ENCODE measurements at places on chromosomes 5 and 9.

DNA sequence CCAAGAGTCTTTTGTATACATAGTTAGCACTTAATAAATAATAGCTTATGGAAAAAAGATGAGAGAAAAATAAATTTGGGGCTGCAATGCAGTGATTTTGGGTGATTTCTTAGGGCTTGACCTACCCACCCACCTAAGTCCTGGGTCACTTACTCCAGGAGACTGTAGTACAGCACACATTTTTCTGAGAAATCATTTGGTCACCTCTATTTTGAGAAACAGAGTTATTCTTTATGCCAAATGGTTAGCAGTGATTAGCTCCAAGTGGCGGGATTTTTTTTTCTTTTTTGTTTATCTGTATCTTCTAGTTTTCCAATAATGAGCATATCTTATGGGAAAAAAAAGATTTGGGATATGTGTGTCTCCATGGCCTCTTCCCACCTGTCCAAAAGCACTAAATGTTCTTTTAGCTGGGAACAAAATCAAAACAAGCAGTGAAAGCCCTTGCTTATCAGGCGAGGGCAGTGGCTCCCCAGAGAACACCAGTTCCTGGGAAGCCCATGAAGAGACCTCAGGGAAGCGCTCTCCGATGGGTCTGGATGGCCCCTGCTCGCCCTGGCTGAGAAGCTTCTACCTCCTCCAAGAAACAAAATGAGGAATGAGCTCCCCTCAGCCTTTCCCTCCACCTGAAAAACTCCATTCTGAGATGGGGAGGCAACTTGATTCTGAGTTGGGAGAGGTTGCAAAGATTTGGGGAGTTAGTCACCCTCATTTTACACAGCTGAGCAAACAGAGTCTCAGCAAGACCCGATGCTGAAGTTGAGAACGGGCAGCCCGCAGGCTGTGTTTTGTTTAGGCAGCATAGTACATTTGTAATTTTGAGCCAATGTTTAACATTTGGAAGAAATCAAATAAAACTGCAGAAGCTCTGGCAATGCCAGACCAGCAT lies 69.9 kb downstream of the CYFIP2 start:
- peak; percentile 40 for DNase-seq

DNA sequence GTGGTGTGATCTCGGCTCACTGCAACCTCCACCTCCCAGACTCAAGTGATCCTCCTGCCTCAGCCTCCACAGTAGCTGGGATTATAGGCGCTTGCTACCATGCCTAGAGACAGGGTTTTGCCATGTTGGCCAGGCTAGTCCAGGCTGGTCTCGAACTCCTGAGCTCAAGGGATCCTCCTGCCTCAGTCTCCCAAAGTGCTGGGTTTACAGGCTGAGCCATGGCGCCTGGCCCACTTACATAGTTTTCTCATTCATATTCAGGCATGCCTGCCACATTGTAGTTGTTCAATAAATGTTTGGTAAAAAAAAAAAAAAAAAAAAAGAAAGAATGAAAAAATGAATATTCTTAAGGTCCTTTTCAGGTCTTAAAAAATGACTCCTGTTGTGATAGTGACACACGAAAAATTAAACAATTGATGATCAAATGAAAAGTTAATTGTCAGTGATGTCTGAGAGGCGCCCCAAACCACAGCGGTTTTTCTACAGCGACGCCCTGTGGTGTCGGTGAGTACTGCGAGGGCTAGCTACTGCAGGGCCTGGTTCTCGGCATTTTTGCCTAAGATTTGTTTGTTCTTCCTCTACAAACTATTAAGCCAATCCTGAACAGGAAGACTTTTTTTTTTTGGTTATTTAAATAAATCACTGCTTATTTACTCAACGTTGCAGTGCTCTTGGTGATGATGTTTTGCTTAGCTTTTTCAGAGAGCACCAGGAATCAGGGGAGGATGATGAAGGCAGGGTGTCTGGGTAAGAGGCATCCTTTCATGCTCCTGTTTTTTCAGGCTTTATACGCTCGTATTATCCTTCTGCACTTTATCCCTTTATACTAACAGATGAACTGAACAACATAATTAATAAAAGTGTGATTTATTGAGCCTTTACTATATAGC lies 67.0 kb upstream of the DPYSL3 start:
- no peak for DNase-seq

GRCh38 chr9:94802793-94803192 lies 76.3 kb downstream of the AOPEP start:
- no peak for DNase-seq

DNA sequence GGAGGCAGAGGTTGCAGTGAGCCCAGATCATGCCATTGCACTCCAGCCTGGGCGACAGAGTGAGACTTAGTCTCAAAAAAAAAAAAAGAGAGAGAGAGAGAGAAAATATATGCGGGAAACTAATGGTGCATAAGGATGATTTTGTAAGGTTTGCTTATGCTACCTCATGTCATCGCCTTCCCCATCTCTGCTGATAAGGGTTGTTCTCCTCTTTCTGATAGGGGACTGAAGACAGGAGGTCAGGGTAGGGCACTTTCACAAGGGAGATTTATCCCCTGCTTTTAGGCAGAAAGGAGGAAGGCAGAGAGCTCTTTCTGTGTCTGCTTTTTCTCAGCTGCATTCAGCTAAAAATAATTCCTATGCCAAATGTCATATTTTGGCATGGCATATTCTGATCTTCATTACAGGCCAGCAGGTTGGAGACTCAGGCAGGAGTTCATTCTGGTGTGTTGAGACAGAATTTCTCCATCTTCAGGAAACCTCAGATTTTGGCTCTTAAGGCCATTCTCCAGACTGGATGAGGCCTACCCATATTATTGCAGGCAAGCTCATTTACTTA lies 220.2 kb downstream of the AUH start:
- DNase-seq: no peak

GRCh38 chr9:98289614-98290201 lies 34.3 kb upstream of the TBC1D2 start:
- DNase-seq: no peak

All from AG09309 (cell line).